ENCODE measurements at places on chromosomes 7 and 10. TPM values are rescaled to one million over a fixed set of nuclear protein-coding genes. Genes with fewer than 3 reads are reported as not detected.

Gene PLA2G12B
- total RNA-seq, result 13.8 TPM

Gene FAM149B1
- total RNA-seq, result 14.0 TPM

Gene OR6V1
- not detected for total RNA-seq

Gene LIPM
- not detected for total RNA-seq

Gene HOXA2
- total RNA-seq, result 2.4 TPM

DNA sequence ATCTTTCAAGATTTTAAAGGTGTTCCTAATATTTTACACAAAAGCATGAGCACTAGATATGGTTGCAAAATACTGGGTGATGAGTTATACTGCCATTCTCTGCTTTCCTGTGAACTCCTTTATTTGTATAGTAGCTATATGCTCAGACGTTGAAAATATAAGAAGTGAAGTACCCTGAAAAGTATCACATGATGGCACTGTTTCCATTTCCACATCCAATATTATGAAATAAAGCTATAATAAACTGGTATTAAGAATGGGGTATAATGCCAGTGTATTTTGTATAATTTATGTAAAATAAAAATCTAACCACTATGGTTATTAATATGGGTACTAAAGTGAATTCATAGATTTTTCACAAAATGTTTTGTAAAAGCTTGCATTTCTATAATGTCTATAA lies 79.6 kb upstream of the FOXP2 start:
- no peak for DNase-seq

- peak; percentile 71 for DNase-seq
These were observed 3.3 kb downstream of the PLXDC2 start for GRCh38 chr10:19819419-19820033.

GRCh38 chr10:66591865-66592264 lies 334.0 kb upstream of the LRRTM3 start:
- DNase-seq, result no peak

- no peak for DNase-seq
These were observed 355.6 kb downstream of the ETV1 start for GRCh38 chr7:13633857-13634256.

GRCh38 chr10:49562893-49563292 lies 24.0 kb upstream of the ERCC6 start:
- no peak for DNase-seq

DNA sequence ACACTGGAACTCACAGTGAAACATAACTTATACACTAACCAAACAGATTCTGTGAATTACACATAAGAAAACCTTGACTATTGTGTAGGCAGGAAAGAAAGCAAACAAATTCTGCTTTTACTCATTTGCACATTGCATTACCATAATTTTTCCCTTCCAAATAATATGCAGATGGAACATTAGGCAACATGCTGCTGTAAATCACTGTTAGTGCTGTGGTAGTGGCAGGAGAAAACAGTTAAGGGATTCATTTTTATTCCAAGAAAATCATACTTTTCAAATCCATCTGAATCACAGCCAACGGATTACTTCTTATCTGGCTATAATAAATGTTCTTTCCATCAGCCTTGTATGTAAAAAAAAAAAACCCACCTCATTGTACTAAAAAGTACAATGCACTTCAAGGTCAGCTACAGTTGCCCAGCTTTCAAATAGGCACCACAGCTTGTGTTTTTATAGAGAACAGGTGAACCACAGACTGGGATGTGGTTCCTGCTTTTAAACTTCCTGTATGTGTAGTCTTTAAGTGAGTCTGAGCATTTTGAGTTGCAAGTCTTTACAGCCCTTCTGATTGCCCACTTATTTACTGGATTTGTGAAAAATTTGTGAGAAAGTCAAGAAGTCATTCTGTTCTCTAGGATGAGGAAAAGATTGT lies 590.0 kb upstream of the SEMA3D start:
- DNase-seq, result no peak

GRCh38 chr10:23060918-23061317 lies 34.5 kb upstream of the MSRB2 start:
- DNase-seq, result no peak

GRCh38 chr10:44713307-44713706 lies 197.8 kb upstream of the TMEM72 start:
- no peak for DNase-seq

DNA sequence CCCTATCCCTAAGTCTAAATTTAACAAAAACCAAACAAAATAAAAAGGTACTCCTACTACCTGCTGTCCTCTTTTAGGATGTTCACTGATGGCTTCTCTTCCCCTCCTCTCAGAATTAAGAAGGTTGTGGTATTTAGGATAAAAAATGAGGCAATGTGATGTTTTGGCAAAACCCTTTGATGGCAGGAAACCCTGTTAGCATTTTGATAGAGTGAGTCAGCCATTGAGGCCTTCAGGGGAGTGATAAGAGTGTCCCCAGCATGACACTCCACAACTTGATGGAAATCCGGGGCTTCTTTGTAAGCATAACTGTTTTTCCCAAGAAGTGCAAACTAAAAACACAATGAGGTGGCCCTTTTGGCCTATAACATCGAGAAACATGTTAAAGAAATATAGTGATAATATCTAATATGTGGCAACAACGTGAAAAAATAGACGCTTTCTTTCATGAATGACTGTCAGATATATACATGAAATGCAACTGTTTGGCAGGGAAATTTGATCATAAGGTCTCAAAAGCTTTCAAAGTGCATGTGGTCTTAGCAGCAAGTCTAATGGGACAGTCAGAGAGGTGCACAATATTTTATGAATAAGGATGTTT lies 55.0 kb downstream of the PRTFDC1 start:
- no peak for DNase-seq

DNA sequence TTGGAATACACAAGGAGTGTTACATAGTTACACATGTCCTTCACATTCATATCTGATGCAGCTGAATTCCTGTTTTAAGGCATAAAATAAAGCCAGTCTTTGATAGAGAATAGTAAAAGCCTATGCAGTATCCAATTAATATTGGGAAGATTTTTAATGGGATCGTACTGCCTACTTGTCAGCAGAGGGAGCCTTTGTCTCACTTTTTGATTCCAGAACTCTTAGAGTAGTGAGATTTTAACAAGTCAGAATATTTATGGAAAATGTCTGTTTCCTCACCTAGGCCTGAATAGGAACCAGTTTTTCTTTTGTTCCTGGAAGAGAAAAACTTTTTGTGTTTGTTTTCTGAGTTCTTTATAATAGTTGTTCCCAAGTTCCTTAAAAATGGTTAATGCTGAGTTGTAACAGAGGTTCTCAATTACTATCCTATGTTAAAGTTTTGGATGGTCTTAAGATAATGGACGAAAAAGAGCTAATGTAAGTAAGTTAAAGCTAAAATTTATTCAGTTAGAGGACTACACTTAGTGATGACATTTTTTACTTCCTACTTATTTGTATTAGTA lies 114.0 kb downstream of the BBS9 start:
- no peak for DNase-seq

DNA sequence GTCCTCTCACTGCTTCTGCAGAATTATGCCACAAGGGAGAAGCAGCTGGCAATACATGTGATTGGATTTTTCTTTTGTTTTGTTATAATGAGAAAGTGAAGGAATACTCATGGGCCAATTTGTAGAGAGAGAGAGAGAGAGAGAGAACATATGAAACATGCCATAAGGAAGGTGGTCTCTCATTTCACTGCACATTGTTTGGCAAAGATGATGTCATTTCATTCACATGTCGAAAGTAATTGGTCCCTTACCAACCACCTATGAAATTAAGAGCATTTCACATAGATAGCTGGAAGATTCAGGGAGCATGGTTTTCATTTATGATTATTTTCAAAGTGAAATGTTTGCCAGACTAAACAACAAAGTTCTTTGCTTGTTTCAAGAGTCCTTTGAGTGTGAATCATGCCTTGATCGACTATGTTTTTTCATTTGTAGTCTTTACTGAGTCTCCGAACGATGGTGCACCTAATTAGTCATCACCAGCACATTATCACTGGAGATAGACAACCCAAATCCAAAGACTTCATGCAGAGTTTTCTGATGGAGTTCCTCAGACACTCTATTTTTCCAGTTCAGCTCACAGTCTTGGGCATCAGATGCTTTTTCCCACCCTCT lies 130.1 kb upstream of the ZEB1 start:
- no peak for DNase-seq

- no peak for DNase-seq
These were observed 137.5 kb upstream of the RHEB start for GRCh38 chr7:151657173-151657572.

DNA sequence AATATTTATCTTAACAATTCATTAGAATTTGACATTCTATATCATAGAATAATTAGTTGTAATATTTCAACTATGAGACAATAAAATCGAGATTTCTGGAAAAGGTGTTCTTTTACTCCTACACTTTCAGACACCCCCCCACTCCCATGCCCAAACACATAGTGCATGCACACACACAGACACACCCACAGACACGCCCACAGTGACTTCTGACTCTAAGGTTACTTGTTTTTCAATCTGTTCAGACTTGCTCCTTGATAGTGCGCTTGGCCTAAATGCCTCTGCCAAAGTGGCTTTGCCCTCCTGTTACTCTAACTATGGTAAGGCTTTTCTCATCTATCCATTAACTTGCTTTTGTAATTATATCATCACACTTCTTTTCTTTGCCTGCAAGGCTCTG lies 144.0 kb upstream of the PPP1R3A start:
- peak; percentile 28 for DNase-seq

GRCh38 chr10:103552856-103553742 lies 59.6 kb downstream of the NEURL1 start:
- no peak for DNase-seq

GRCh38 chr7:106731187-106731586 lies 70.2 kb upstream of the CCDC71L start:
- no peak for DNase-seq

- no peak for DNase-seq
These were observed 98.4 kb upstream of the FAM3C start for GRCh38 chr7:121494516-121494915.

DNA sequence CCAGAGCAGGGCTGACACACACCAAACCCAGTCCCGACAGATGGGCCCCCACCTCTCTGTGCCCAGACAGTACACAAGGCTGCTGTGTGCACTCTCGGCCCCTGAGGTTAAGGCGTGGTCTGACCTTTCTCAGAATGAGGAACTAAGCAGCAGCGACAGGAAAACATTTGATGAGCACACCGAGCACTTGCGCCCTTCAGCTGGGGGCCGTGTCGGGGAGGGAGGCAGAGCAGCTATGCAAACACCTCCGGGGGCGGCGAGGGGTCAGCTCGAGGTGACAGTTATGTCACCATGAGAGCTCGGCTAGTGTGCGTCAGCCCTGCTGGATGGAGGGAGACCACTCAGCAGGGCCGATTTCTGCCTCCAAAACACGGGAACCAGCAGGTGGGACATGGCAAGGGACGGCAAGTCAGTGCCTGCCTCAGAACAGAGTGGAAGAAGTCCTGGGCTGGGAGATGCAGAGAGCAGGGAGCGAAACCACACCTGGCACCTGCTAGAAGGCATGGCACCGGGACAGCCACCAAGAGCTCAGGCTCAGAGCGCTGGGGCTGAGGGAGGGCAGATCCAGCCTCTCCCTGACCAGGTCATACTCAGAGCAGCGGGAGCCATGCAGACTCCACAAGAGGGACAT lies 57.4 kb downstream of the CHST15 start:
- DNase-seq, result peak; percentile 45

DNA sequence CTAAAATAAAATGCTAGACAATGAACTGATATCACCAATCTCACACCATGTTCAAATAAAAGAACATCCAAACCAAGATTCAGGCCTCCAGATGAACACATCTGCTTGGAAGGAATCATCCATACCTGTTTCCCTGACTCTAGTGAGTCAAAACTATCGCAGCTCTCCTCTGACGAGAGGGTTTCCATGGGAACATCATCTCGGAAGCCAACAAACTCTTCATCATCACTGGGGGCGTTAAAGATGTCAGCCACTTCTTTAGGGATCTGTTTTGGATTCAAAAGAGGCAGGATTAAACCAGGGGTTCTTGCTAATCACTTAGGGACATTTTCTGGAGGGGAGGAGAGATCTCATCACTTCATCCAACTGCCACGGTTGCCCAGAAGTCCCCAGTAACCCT lies 29.1 kb downstream of the CDCA7L start:
- DNase-seq, result no peak

- DNase-seq, result no peak
These were observed 31.2 kb downstream of the ADCYAP1R1 start for GRCh38 chr7:31083210-31083786.

DNA sequence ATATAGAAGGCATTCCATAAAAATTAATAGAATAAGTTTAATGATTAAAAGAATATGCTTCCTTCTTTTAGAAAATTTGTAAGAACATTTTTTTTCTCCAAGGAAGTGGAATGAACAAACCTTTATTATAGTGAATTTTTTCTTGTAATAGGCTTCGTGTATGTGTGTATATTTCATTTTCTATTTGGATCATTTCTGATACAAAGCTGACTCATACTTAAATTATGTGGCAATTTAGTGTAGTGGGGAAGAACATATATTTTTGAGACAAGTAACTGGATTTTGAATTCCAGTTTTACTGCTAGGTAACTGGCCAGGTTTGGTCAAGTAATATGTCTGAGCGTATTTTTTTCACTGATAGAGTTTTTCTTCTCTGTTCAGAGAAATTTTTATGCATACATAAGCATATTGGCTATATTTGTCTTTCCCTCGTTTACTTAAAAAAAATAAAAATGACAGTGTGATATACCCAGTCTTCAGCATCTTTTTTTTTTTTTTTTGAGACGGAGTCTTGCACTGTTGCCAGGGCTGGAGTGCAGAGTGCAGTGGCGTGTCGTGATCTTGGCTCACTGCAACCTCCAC lies 50.8 kb downstream of the CDK13 start:
- DNase-seq, result no peak

GRCh38 chr10:129964611-129965424 lies 744 bp upstream of the EBF3 start:
- DNase-seq, result no peak

Data from colonic mucosa (tissue), 4 donors.